NCI-H2081 (cell line): ENCODE measurements at places on chromosomes 2 and 18.

DNA sequence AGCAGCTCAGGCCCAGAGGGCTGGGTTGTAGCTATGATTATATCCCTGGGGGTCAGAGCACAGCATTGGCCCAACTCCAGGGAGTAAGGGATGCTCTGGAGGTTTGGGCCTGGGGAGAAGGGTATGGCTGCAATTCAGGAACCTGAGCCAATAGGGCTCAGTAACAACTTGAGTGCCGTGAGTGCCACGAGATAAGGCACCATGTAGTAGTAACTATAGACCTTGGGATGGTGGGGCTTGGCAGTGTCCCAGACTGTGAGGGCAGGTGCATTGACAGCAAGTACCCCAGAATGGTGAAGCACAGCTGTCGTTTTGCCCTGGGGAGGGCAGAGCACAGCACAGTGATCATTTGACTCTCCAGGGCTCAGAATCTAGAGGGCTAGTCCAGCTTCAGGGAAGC lies 45.1 kb upstream of the ZNF396 start:
- DNase-seq, result no peak

DNA sequence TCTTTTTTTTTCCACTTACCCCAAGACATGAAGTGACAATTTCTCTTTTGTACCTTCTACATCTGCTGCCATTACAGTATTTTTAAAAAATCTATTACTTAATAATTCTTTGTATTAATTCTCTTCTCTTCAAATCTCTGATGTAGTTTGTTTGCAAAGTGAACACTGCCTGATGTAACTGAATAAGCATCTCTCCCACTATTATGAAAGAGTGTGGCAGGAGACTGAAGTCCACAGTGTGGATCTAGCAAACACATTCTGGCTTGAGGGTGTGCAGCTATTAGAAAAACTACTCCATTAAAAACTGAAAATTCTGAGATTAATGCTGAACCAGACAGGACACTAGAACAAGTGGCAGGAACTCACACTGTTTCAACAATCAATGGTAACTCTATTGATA lies 5.0 kb upstream of the SERPINB8 start:
- no peak for DNase-seq

DNA sequence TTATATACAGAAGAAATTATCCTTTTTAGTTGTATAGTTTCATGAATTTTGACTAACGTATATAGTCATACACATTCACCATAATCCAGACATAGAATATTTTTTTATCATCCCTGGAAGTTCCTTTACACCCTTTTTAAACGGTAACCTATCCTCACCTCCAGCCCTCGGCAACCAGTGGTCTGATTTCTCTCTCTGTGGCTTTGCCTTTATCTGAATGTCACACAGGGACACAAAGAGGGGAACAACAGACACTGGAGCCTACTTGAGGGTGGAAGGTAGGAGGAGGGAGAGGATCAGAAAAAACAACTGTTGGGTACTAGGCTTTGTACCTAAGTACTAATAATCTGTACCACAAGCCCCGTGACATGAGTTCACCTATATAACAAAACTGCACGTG lies 191.9 kb downstream of the MC4R start:
- DNase-seq, result no peak

- DNase-seq, result no peak
These were observed 43.8 kb upstream of the IL1R1 start for GRCh38 chr2:102098756-102099155.

DNA sequence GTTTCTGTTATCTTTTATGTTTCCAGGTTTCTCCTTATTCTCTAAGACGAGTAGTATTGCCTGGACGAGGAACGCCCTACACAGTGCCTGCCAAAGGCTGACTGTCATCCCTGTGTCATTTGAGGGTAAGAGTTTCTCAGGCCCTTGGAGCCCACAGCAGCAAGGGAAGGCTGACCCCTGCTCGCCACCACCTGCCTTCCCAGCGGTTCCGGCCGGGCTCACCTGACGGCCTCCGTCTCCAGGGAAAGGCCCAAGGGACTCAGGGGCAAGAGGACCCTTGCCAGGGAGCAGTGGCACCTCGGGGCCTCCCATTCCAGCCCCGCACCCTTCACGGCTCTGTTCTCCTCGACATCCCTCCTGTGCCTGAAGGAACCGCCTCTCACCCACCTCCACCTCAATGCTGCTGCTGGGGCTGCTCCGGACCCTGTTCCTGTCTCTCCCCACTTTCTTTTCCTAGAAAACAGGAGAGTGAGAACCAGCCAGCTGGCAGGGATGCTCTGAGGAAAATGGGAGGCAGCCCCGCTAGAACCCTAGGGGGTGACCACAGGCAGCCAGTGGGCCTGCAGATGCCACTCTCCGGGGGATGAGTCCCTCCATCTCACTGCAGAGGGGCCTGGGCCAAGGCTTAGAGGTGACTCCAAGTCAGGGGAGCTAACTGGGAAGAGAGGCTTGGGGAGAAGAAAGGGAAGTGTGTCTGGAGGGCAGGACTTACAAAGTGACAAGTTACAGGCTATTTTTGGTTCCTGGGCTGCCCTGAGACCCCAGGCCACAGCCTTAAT lies 1.9 kb downstream of the LIMS2 start:
- DNase-seq, result no peak
